ENCODE measurements at places on chromosomes 11 and 22.

DNA sequence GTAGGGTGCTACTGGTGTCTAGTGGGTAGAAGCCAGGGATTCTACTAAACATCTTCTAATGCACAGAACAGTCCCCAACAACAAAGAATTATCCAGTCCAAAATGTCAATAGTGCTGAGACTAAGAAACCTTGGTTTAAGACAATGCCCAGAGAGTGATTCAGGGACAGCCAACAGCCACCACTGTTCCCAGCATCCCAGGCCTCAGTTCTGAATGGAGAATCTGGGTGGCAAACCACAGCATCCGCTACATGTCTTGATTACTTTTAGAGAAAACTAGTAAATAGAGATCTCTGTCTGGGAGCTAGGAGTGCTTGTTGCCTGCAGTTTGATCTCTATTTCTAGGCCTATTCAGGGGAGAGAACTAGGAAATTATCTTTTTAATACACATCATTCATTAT lies 20.9 kb upstream of the SIK2 start:
- no peak for DNase-seq

DNA sequence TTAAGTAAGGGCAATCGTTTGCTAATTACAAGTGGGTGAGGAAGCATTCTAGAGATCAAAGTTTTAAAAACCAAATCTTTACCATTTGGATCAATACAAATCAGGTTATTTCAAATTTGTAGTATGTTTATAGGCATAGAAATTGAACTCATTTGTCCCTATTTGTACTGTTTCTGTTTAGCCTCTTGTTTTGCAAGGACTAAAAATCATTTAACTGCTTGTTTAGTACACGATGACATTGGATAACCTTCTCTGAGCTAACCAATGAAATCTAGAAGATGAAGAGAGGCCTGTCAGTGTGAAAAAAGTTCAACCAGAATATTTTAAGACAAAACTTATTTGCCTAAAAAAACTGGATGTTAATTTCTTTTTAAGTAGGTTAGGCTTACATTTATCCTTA lies 40.0 kb downstream of the ZC3H12C start:
- no peak for DNase-seq

GRCh38 chr22:39932918-39933649 lies 27.1 kb upstream of the TMA7B start:
- DNase-seq = no peak

GRCh38 chr11:63667995-63668795 lies 3.0 kb downstream of the ATL3 start:
- no peak for DNase-seq

DNA sequence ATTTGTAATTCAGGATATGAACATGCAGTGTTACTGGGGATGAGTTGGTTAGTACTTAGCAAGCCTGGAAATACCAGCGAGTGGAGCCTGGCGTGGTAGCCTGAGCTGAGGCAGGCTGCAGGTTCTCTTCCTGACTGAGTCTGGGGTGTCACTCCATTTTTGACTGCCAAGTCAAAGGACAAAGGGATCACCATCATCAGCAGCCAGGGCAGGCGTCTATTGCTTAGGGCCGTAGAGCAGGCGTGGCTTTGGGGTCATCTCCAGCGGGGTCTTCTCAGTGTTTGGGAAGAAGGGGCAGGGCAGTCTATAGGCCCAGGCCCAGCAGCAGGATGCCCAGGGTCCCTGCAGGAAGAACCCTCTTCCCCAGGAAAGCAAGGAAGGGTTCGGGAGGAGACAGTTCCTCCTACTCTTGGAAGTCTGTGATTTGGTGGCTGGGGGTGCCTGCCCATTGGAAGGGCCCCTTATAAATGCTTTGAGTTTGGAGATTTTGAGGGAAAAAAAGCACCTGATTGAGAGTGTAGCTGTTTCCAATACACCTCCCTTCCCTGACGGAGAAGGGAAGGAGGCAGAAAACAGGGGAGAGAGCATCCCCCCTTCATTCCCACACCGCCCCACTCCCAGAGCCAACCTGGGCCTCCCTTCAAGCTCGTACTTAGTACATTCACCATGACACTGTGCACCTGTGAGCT lies 51.5 kb upstream of the SPATA19 start:
- no peak for DNase-seq

DNA sequence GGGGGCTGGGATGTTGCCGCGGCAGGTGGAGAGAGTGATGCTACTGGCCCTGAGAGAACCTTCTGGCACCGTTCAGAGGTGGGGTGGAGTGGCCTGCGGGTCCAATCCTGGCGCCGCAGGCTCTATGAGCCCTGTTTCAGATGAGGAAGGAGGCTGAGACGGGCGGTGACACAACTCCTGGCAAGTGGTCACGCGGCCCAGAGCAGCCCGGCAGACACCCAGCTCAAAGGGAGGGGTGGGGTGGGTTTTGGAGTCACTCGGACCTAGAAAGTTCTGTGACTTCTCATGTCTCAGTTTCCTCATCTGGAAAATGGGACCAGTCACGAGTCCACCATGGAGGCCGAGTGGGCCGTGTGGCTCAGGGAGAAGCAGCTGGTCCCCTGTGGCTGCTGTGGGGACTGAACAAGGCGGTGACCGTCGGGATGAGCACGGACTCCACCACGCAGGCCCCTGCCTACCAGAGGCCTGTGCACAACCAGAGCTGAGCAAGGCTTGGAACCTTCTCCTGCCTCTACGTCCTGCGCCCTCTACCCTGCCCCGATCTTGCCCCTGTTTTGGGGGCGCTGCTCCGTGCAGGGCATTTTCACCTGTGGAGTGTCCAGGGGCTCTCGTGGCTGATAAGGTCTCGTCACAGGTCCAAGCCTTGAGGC lies 3.7 kb downstream of the TSPO start:
- DNase-seq = no peak

- DNase-seq = no peak
These were observed 25.9 kb upstream of the ST14 start for GRCh38 chr11:130133716-130134115.

DNA sequence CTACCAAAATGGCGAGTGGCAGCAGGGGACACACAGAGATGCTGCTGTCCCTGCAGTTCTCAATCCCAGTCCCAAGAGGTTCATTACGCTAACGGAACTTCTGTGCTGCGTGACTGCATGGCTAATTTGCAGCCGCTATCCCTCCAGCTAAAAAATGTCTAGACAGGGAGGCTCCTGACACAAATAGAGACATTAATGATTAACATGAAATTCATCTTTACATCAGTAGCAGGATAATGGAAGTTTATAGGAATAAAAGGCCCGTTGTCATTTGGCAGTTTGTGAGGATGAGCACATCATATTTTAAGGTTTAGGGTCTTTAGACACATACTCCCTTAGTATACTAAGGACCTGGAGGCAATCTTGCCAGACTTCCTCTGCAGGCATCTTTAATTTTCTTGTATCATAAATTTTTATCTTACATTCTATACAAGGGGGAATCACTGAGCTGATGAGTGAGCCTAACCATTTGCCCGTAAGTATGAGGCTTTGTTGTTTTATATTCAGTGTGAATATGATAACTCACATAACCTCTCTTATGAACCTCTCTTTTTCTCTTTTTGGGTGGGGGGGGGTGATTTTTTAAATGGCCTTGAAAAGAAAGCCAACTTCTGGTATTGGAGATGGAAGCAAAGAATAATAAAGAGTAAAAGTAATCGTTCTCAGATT lies 99.8 kb upstream of the OR9G4 start:
- DNase-seq = no peak

GRCh38 chr11:118342503-118343161 lies at the start of gene CD3D:
Gene CD3D, minus strand, starts transcription at chr11:118342705. Its CDS starts 98 bp downstream, at chr11:118342607.
- DNase-seq = no peak

DNA sequence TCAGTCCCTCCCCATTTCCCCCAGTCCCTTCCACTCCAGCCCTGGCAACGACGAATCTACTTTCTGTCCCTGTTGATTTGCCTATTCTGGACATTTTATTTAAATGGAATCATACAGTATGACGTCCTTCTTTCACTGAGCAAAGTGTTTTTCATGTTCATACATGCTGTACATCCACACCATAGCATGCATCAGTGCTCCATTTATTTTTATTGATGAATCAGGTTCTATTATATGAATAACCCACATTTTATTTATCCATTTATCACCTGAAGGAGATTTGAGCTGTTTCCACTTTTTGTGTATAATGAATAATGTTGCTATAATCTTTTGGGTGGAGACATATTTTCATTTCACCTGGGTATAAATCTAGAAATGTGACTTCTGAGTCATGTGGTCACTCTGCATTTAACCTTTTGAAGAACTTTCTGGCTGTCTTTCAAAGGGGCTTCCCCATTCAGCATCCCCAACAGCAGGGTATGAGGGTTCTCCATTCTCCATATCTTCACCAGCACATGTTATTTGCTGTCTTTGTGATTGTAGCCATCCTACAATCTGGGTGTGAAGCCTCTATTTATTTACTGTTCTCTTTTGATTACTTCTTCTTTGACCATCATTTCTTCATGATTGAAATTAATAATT lies 531.7 kb downstream of the ETS1 start:
- DNase-seq = no peak

DNA sequence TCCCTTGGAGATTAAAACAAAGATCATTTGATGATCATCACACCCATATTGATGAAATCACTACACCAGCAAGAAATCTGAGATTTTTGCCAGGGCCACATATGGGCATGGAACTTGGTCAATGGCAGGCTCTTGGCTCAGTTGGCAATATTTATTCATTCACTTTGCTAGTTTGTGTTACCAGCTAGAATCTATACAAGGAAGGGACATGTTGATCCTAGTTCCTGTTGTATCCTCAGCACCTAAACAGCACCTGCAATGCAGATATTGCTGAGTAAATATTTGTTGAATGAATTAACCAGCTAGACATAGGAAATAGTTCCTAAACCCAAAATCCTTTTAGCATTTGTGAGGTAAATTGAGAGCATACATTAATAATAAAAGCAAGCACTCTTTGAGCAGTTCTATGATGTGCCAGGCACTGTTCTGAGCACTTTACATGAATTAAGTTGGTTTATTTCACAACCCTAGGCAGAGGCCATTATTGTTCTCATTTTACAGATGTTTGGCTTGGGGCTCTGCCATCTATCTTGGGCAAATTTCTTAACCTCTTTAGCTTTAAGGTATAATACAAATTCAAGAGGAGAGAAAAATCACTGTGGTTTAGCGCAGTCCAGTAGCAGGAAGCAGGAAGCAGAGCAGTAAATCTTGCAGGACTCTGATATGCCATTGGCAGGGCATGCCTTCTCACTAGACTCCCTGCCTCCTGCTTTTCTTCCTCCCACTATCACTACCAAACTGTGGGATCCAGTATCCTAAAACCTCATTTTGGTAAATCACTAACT lies 1.6 kb downstream of the TRIM68 start:
- peak; percentile 48 for DNase-seq

- DNase-seq = no peak
These were observed 55.3 kb downstream of the AASDHPPT start for GRCh38 chr11:106132582-106133354.

- no peak for DNase-seq
These were observed 62.6 kb upstream of the CRYBB3 start for GRCh38 chr22:25136953-25137576.

- no peak for DNase-seq
These were observed 322.7 kb downstream of the CTTN start for GRCh38 chr11:70721006-70721405.

GRCh38 chr11:116325247-116325646 lies 447.5 kb downstream of the BUD13 start:
- DNase-seq = no peak

DNA sequence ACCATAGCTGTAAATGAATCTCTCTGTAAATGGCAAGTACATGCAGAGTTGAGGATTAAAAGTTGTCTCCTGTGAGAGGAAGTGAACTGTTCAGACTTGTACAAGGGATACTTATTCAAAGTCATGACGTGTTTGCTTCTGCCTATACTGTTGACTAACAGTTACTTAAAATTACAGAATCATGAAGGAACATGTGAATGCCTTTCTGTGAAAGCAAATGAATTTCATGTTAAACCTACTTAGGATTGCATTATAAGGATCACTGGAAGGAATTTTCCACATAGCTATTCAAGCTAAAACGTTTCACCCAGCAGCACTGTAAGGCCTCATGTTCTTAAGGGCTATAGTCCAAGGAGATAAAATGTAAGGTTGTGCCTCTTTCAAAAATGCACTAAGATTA lies 93.4 kb upstream of the BIRC3 start:
- DNase-seq = no peak

- peak; percentile 80 for DNase-seq
These were observed 45.7 kb downstream of the TXN2 start for GRCh38 chr22:36435516-36436415.

DNA sequence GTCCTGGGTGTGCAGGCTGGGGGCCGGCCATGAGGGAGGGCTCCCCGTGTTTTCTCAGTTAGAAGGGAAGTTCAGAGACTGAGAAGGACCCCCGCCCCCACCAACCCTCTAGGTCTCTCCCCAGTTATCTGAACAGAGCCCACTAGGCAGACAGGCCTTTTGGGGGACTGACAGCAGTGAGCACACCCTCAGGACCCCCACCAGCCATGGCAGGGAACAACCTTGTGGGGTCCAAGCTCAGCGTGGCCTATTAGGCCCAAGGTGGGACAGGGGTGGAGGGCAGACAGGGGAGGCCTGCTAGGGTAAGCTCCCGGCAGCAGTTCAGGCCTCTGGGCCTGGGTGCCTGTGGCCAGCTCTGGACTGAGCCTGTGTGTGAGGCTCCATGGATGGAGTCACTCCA lies 5.6 kb downstream of the LRRC75B start:
- DNase-seq = no peak

DNA sequence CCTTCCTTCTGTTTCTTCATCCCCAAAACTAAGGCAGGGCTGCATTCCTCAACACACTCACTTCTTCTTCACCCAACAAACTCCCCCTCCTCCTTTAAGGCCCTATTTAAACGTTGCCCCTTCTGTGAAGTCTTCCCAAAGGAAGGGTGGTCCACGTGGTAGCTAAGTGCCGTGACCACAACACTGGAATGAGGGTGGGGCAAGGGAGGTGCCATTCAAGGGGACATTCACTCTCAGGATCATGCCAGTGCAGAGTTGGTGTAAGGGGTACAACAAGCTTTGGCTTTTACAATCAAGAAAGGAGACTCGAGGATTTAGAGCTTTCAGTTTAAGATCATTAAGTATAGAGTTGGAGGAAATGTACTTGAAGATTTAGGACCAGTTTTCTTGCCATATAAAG lies 8.0 kb upstream of the MS4A10 start:
- DNase-seq = no peak

DNA sequence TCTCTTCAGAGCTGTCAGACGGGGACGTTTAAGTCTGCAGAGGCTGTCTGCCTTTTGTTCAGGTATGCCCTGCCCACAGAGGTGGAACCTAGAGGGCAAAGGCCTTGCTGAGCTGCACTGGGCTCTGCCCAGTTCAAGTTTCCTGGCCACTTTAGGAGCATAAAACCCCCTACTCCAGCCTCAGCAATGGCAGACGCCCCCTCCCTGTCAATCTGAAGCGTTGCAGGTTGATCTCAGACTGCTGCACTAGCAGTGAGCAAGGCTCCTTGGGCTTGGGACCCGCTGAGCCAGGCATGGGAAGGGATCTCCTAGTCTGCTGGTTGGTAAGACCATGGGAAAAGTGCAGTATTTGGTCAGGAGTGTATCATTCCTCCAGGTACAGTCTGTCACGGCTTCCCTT lies 66.6 kb upstream of the TP53I11 start:
- DNase-seq = no peak

DNA sequence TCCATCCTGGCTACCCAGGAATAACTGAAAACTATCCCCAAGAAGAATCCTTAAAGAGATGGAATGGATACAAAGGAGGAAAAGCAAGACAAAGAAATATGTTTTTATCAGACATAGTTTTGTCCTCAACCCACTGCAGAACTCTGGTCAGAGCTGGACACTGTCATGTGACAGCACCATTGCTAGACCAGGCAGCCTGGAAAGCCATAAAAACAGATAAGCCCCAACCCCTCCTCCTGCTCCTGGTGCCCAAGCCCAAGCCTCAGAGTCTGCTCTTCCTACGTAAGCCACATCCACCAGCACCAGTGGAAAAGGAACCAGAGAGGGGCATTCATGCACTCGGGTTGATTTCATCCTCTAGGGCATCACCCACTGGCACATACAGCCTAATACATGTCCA lies 116.9 kb downstream of the TRIM29 start:
- no peak for DNase-seq

Measured in NCI-H2029 (cell line).